ENCODE measurements at places on chromosomes 2 and 18.

DNA sequence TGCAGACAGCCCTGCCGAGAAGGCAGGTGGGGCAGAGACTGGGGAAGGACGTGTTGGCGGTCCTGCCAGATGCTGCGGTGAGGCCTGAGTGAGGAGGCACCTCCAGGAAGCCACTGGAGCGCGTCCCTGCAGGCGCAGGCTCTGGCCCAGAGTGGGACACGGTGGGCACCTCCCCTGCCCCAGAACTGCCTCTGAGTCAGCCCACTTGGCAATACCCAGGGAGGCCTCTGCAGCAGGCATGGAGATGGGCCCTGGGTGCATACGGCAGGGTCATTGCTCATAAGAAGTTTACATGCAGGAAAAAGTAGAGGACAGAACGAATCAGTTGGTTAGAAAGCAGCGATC lies 195.9 kb downstream of the TFCP2L1 start:
- DNase-seq: no peak

DNA sequence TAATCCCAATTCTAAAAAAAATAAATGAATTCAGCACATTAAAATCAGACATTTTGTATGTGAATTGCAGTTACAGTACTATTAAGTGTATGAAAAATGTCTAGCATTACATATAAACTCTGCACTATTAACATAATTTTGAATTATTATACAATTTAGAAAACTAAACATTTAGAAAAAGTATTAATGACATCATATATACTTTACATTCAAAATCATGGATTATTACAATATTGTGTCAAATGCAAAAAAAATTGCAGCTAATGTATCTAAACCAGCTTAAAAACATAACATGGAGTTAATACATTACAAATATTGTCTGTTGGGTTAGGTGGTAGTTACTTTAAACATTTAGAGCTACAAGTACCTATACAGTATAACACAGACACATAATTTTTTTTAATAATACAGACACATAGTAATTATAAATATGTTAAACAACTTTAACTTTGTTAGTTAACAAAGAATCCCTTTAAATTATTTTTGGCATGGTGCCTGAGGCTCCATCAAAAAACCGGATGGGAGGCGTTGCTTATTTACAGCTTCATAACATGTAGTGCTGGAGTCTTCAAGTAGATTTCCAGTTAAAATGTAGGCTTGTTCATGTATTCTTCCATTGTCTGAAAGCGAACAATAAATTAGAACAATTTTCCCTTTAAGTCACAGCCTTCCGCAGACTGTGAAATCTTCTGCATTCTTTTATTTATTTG lies 79.1 kb downstream of the AP1S3 start:
- DNase-seq: no peak

- DNase-seq: no peak
Measured at GRCh38 chr2:77604953-77605929, 83.1 kb upstream of the LRRTM4 start.

DNA sequence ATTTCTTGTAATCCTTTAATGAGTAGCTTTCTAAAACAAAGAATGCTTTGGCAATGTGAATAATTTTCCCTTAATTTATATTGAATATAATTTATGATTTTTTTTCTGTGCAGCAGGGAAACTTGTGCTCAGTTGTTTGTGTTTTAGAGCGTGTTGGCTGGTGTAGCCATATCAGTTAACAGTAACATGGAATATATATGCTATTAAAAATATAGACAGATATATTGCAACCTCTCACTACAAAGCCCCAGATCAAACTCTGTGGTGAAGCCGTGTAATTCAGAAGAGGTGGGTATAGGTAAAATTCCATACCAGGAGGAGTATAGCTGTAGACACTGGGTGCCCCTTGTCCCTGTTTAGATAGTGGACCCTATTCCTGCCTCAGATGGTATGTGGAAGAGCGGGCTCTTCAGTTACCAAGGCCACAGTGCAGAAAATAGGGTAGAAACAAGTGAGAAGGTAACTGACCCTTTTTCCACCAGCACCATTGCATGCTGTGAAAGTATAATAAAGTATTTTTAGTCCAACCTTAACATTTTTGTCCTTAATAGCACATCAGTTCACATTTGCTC lies 18.1 kb upstream of the RASGRP3 start:
- DNase-seq: no peak

DNA sequence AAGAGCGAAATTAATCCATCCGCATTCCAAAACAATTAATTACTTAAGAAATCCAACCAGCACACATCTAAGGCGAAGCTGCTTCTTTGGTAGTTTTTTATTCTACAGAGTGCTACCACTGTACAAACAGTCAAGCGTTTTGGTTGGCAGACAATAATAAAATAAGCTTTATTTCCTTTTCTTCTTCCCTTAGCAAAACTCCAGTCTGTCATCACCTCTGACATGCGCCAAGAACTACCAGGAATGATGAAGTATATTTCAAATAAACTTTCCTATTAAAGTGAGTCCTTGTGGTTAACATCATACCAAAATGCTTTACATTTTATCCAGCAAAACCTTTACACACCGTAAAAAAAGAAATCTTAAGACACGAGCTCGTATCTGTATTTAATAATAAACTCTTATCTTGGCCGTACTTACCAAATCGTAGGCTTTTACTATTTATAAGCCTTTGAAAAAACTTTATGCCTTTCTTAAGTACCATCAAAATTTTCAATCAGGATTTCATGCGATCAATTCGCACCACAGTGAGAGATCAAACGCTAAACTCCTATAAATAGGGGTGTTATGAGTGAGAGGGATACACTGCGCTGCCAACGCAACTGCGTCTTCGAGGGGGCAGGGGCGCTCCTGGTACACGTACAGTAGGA lies 1.3 kb downstream of the ATL2 start:
- DNase-seq: peak; percentile 54

GRCh38 chr2:152479282-152479681 lies 144.3 kb downstream of the FMNL2 start:
- no peak for DNase-seq

GRCh38 chr18:23645568-23646175 lies 17.0 kb downstream of the ANKRD29 start:
- no peak for DNase-seq

GRCh38 chr2:86464652-86465051 lies 23.5 kb downstream of the KDM3A start:
- no peak for DNase-seq

GRCh38 chr2:37441055-37441454 lies 96.6 kb downstream of the QPCT start:
- peak; percentile 15 for DNase-seq

GRCh38 chr2:46338674-46339073 lies 41.5 kb downstream of the EPAS1 start:
- no peak for DNase-seq

GRCh38 chr2:218320704-218321336 lies 28.5 kb upstream of the TMBIM1 start:
- DNase-seq: no peak

DNA sequence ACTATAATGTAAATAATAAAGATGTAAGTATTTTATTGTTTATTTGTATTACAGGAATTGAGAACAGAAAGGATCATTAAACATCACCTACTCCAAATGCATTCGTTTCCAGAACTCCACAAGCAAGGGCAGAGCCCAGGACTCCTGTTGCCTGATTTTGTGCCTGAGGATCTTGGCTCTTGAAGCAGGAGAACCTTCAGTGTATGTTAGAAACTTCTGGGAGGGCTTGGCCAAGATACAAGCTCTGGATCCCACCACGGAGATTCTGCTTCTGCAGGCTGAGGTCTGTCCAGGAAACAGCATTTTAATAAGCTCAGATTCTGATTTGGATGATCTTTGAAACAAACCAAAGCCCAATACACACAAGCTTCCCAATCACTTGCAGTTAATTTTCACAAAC lies 142.4 kb upstream of the SOX11 start:
- DNase-seq: no peak

DNA sequence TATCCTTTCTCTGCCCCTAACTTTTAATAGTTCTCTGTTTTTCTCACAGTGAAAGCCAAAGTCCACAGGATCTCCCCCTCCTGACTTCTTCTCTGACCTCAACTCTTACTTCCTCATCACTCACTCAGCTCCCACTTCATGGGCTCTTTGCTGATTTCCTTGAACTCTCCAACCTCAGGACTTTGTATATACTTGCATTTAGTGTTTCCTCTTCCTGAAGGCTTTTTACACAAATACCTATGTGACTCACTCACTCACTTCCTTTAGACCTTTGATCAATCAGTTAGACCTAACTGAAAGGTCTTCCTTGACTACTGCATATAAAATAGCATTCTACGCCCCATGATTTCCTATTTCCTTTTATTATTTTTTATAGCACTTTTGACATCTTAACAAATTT lies 233.1 kb upstream of the MEX3C start:
- no peak for DNase-seq

DNA sequence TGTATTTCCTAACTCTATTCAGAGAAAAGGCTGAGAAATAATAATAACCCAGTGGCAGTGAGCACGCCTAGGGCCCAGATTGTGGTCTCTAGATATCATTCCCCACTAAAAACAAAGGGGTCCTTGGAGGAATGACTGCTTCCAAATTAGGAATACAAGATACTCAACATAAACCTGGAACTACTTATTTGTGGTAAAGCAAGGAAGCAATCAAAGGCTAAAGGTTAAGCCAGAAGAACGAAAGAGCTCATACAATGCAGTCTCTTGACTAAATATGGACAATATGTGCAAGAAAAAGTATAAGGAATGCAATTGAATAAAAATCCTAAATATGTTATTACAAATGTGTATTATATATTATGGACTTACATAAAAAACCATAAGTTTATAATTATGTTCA lies 253.5 kb upstream of the NRP2 start:
- DNase-seq: no peak

DNA sequence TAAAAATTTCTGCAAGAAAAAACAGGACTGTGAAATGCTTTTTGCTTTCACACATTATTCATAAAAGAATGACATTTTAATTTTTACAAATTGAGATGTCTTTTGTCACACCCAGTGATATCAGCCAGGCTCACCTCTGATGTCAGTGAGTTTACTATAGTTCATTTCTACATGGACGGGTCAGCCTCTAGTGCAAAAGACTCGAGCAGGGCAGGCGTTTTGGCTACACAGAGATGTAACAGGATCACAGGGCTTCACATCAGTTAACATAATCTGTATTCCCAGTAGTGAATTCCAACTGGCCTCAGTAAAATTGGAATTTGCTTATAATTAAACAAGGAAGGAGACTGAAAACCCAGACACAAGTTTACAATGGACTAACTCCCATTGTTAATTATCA lies 275.6 kb upstream of the ZSWIM2 start:
- DNase-seq: no peak

- DNase-seq: no peak
Measured at GRCh38 chr18:10715791-10716190, 190.0 kb downstream of the NAPG start.

DNA sequence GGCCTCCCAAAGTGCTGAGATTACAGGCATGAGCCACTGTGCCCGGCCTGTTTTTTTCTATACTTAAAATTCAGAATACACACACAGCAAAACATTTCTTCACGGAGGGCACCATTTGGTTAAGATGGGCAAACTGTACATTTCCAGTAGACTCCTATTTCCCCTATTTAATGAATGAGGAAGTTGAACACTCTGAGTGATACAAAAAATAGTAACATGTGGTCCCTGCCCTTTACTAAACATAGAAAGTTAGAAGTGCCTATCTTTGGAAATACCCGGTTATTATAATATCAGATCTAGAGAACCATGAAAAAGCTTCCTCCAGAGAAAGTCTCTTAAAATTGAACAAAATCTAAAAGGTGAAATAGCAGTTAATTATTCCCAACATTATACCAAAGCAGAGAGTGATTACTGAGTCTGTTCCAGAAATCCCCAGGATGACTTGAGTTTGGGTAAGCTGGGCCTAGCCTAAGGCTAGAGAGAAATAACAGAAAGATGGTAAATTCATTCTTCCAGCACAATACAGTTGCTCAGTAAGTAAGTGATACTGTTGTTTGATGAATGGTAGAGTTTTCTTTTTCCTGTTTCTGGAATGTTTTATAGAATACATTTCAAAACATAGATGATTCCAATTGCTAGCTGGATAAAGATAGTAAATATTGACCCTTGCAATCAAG lies 23.3 kb upstream of the RMC1 start:
- peak; percentile 54 for DNase-seq

DNA sequence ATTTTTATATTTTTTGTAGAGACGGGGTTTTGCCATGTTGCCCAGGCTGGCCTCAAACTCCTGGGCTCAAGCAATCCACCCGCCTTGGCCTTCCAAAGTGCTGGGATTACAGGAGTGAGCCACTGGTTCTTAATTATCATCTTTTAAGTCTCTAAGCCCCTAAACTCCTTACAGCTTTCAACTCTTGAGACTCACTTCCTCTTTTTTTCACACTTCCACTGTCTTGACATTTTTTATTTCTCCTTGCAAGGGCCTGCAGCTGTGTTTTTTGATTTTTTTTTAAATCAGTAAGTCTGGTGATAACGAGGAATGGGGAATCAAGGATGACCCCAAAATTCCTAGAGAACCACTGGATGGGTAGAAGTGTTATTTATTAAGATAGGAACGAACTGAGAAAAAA lies 8.6 kb upstream of the ABCB11 start:
- peak; percentile 41 for DNase-seq

- DNase-seq: peak; percentile 36
Measured at GRCh38 chr2:166539340-166540162, 45.5 kb upstream of the SCN7A start.

GRCh38 chr2:178650554-178650953 lies 156.7 kb downstream of the TTN start:
- no peak for DNase-seq

DNA sequence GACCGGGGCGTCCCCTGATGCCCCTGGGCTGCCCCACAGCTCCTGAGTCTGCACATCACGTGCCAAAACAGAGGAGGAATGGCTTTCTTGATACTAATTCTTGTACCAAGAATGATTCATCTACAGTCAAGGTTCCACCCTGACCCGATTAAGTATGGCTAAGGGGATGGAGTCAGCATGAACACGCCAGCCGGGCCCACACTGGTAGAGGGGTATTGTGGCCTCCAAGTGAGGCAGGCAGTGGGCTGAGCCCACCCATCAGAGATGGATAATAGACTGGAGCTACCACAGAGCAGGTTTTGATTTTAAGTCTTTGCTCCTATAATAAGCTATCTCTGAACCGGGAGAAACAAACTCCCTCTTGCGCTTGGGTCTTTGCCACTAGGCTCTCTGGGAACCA lies 17.9 kb upstream of the GNAL start:
- DNase-seq: no peak

- no peak for DNase-seq
Measured at GRCh38 chr2:102983786-102984185, 222.0 kb downstream of the TMEM182 start.

- no peak for DNase-seq
Measured at GRCh38 chr18:25345081-25345866, 6.7 kb downstream of the ZNF521 start.

DNA sequence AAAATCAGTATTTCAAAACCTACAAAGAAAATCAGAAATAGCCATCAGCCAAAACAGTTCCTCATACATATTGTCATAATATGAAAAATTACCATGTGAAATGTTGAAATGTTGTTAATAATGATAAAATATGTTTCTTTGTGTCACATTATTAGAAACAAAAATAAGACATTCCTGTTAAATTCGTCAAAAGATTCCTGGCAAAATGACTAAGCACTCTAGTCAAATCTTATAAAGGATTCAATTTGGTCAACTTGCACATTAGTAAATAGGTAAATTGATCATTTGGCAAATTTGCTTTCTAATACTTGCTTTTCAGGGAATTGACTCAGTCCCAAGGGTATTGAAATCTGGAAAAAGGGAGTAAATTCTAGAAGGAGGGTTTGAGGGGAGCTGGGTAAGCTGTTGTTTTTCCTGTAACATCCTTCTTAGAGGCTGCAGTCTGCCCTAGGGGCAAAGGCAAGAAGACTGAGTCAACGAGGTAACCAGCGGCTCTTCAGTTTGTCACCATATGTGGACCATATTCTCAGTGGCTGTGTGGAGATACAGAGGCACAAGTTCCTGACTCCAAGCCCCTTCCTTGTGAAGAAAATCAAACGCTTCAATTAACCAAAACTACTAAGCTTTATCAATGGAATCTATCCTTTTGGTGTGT lies 482.3 kb downstream of the TNS1 start:
- DNase-seq: no peak
